ENCODE measurements at places on chromosomes 2 and 18.

GRCh38 chr2:89000235-89000634 lies 308.8 kb downstream of the RPIA start:
- no peaks in the 10 kb centered on the region for H3K27me3 ChIP-seq
- H3K4me1 ChIP-seq, result no peaks in the 10 kb centered on the region
- no peaks in the 10 kb centered on the region for H3K36me3 ChIP-seq
- no peak overlapping the region for H3K4me3 ChIP-seq
- H3K27ac ChIP-seq, result no peak overlapping the region

DNA sequence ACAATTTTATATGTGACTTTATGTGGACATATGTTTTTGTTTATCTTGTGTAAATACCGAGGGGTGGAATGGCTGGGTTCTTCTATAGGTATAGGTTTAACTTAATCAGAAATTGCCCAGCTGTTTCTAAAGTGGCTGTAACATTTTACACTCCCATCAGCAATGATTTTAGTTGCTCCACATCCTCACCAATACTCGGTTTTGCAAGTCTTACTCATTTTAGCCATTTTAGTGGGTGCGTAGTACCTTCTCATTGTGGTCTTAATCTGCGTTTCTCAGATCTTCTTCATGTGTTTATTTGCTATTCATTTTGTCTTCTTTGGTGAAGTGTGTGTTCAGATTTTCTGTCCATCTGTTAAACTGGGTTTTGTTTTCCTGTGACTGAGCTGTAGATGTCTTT lies 95.4 kb upstream of the BCL2L11 start:
- H3K27ac ChIP-seq, result no peak overlapping the region
- no peaks in the 10 kb centered on the region for H3K36me3 ChIP-seq
- no peak overlapping the region for H3K4me3 ChIP-seq

- H3K27ac ChIP-seq, result no peak overlapping the region
- no peaks in the 10 kb centered on the region for H3K36me3 ChIP-seq
- no peaks in the 10 kb centered on the region for H3K27me3 ChIP-seq
- DNase-seq, result no peak
- H3K4me1 ChIP-seq, result no peaks in the 10 kb centered on the region
Measured at GRCh38 chr2:105526000-105526925, 127.4 kb upstream of the FHL2 start.

DNA sequence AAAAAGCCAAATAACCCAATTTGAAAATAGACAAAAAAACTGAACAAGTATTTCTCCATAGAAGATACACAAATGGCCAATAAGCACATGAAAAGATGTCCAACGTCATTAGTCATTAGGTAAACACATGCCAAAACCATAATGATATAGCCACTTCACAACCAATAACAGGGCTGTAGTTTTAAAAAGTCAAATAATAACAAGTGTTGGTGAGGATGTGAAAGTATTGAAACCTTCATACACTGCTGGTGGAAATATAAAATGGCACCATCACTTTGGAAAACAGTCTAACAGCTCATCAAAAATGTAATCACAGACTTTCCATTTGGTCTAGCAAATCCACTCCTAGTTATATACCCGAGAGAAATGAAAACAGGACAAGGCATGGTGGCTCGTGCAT lies 144.2 kb upstream of the CYP1B1 start:
- H3K27ac ChIP-seq, result no peak overlapping the region
- H3K4me3 ChIP-seq, result no peak overlapping the region
- H3K27me3 ChIP-seq, result no peaks in the 10 kb centered on the region
- peaks cover 5% of the 10 kb centered on the region for H3K4me1 ChIP-seq

GRCh38 chr2:188819792-188820191 lies 154.4 kb upstream of the COL3A1 start:
- no peak overlapping the region for H3K27ac ChIP-seq
- no peak for DNase-seq
- H3K4me1 ChIP-seq, result peaks cover 5% of the 10 kb centered on the region
- H3K36me3 ChIP-seq, result no peaks in the 10 kb centered on the region

DNA sequence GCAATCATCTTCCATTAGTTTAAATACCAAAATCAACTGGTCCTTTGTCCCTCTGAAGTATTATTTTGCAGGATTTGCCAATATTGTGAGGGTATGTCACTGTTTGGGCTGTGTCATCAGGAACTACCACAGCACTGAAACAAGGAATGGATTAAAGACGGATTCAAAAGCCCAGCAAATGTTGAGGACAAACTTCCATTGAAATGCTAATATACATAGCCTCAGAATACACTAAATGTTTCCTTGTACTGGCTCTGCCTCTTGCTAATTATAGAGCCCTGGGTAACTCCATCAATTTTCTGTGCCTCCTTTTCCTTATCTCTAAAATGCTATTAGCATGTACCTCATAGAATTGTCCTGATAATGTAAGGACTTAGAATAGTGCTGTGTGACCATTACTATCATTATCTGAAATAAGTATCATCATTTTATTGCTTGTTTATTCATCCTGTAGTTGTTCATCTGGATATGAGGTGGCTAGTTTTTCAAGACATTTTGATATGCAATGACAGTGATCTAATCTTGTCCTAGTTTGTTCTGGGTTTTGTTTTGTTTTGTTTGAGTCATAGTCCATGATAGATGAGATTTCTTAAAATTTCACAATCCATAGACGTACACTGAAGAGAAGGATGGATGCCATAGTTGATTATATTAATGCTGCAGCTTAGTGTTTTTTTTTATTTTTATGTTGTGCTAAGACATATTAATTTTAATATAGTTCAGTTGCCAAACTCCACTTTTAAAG lies 333.4 kb upstream of the KCNH7 start:
- H3K27me3 ChIP-seq, result no peaks in the 10 kb centered on the region
- no peak for DNase-seq
- no peak overlapping the region for H3K4me3 ChIP-seq
- peak overlapping the region; percentile 65 for H3K27ac ChIP-seq
- peaks cover 26% of the 10 kb centered on the region for H3K4me1 ChIP-seq

- peaks cover 55% of the 10 kb centered on the region for H3K36me3 ChIP-seq
- no peak overlapping the region for H3K27ac ChIP-seq
- H3K4me1 ChIP-seq, result no peaks in the 10 kb centered on the region
- no peak overlapping the region for H3K4me3 ChIP-seq
- no peak for DNase-seq
Measured at GRCh38 chr2:127320586-127321275, 26.8 kb upstream of the ERCC3 start.

DNA sequence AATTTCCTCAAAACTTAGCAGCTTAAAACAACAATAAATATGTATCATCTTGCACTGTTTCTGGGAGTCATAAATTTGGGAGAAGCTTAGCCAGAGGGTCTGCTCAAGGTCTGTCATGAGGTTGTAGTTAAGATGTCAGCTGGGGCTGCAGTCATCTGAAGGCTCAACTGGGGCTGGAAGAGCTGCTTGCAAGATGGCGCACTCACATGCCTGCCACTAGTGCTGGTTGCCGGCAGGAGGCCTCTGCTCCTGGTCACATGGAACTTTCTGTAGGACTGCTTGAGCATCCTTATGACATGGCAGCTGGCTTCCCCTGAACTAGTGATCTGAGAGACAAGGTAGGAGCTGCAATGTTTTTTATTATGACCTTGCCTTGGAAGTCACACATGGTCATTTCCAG lies 215.5 kb upstream of the HAAO start:
- no peak overlapping the region for H3K4me3 ChIP-seq
- peaks cover 19% of the 10 kb centered on the region for H3K4me1 ChIP-seq
- DNase-seq, result no peak
- no peak overlapping the region for H3K27ac ChIP-seq
- no peaks in the 10 kb centered on the region for H3K27me3 ChIP-seq
- H3K36me3 ChIP-seq, result no peaks in the 10 kb centered on the region

DNA sequence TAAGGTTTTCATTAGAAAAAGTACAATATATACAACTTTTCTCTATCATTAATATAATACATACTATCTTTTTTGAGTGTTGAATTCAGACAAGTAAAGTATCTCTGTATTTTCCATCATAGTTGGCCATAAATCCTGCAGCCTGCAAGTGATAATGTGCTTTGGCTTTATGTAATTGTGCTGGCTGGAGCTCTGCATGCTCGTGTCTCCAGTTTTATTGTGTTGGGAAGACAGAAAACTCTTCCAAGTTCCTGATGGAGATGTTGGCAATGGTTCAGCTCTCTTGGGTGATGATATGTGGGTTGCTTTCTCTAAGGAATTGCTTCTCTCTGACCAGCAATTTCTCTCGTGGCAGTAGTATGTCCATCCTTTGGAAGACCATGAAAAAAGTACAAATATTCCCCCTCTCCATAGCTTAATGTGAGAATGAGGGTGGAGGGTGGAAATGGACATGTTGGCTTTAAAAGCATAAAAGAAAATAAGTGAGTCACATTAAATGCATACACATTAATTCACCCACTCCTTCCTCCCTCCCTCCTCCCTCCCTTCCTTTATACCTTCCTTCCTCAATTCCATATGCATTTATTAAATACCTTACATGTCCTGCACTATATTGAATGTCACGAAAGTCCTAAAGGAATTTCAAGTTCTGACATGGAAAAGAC lies 344.2 kb downstream of the MTX2 start:
- H3K4me3 ChIP-seq, result no peak overlapping the region
- no peaks in the 10 kb centered on the region for H3K27me3 ChIP-seq
- no peak overlapping the region for H3K27ac ChIP-seq
- no peaks in the 10 kb centered on the region for H3K36me3 ChIP-seq
- H3K4me1 ChIP-seq, result no peaks in the 10 kb centered on the region
- peak; percentile 74 for DNase-seq

DNA sequence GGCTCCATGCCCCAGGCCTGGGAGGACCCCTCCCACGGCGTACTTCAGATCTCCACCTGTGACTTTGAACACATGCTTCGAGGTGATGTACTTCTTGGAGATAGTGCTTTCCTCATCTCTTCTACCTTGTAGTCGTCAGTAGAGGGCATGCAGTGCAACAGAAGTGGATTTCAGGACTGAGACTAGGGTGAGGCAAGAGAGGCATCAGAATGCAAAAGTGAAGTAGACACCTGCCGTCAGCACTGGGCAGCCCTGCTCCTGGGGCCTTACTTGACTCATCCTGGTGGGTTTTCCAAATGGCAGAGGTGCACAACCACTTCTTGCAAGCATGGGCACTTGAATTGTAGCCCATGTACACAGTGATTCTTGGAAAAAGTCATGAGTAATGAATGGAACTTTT lies 258.8 kb downstream of the NEDD4L start:
- no peaks in the 10 kb centered on the region for H3K36me3 ChIP-seq
- H3K27ac ChIP-seq, result no peak overlapping the region
- no peaks in the 10 kb centered on the region for H3K27me3 ChIP-seq
- no peak overlapping the region for H3K4me3 ChIP-seq
- peaks cover 11% of the 10 kb centered on the region for H3K4me1 ChIP-seq

GRCh38 chr18:49394191-49394590 lies 66.3 kb downstream of the DYM start:
- H3K4me3 ChIP-seq, result no peak overlapping the region
- no peaks in the 10 kb centered on the region for H3K27me3 ChIP-seq
- DNase-seq, result no peak
- H3K4me1 ChIP-seq, result no peaks in the 10 kb centered on the region
- H3K27ac ChIP-seq, result no peak overlapping the region
- no peaks in the 10 kb centered on the region for H3K36me3 ChIP-seq

GRCh38 chr18:21991886-21992285 lies 177.5 kb upstream of the GATA6 start:
- DNase-seq, result no peak
- no peaks in the 10 kb centered on the region for H3K27me3 ChIP-seq
- H3K36me3 ChIP-seq, result no peaks in the 10 kb centered on the region
- H3K4me1 ChIP-seq, result peaks cover 40% of the 10 kb centered on the region
- no peak overlapping the region for H3K4me3 ChIP-seq

- DNase-seq, result no peak
- no peaks in the 10 kb centered on the region for H3K27me3 ChIP-seq
- H3K27ac ChIP-seq, result no peak overlapping the region
Measured at GRCh38 chr2:172053486-172053885, 31.8 kb upstream of the DLX1 start.

DNA sequence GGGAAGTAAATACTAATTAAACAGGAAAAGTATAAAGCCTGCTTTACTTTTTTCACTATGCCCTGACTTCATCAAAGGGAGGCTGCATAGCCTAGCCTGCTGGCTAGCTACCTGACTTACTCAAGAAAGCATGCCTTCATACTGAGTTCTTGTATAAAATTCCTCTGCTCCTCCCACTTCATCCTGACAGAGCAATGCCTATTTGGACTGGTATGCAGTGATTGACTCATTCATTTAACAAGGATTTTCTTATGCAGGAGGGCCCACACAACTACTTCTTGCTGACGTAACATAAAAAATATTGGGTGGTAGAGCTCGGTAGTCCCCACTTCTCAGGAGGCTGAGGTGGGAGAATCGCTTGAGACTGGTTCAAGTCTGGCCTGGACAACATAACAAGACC lies 70.5 kb downstream of the PRPF40A start:
- no peak overlapping the region for H3K4me3 ChIP-seq
- H3K36me3 ChIP-seq, result peaks cover 11% of the 10 kb centered on the region

DNA sequence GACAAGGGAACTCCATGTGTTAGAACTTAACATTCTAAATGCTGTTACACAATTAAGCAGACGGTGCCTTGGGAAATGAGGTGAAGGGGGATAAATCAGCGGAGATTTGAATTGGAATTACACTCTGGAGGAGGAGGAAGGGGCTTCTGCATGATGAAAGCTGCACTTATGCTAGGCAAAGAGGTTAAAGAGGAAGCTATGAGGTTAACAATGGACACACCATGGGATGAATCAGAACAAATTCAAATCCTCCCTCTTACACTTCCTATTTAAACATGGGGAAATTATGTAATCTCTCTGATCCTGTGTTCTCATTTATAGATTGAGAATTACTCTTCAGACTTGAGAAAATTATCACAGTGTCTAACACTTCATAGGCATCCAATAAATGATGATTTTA lies 121.5 kb upstream of the SIX2 start:
- H3K27me3 ChIP-seq, result no peaks in the 10 kb centered on the region
- no peak for DNase-seq
- H3K27ac ChIP-seq, result no peak overlapping the region
- no peaks in the 10 kb centered on the region for H3K4me1 ChIP-seq

- no peak for DNase-seq
- H3K4me3 ChIP-seq, result no peak overlapping the region
- peaks cover 41% of the 10 kb centered on the region for H3K36me3 ChIP-seq
- no peaks in the 10 kb centered on the region for H3K27me3 ChIP-seq
- H3K4me1 ChIP-seq, result no peaks in the 10 kb centered on the region
Measured at GRCh38 chr2:275466-275865, 10.7 kb downstream of the ACP1 start.

DNA sequence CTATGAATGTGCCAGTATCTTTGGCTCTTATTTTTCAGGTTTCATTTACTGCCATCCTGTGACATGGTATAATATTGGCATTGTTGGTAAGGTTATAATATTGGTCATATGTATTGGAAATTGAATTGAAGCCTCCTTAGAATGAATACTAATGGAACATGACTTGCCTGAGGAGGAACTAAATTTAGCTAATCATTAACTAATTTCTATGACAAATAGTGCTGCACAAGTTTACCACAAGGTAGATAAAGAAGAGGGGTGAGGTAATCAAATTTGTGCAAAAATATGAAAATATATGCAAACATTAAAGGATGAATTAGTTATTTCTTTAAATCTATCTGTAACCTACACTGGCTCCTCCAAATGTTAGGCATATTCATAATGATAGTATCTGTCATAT lies 43.2 kb upstream of the ORC2 start:
- H3K4me3 ChIP-seq, result no peak overlapping the region
- no peaks in the 10 kb centered on the region for H3K4me1 ChIP-seq
- no peak for DNase-seq
- no peaks in the 10 kb centered on the region for H3K27me3 ChIP-seq
- peaks cover 29% of the 10 kb centered on the region for H3K36me3 ChIP-seq

All from cardiac muscle cell (in vitro differentiated cells and primary cell).